ENCODE measurements at places on chromosomes 7 and 10.

GRCh38 chr10:21166557-21167287 is 269.6 kb upstream of the NEBL start:
- no peak for DNase-seq

GRCh38 chr7:34224281-34224680 is 318.9 kb downstream of the BMPER start:
- no peak for DNase-seq

- DNase-seq, result no peak
Measured at GRCh38 chr10:79583488-79584024, 23.3 kb upstream of the SFTPA2 start.

DNA sequence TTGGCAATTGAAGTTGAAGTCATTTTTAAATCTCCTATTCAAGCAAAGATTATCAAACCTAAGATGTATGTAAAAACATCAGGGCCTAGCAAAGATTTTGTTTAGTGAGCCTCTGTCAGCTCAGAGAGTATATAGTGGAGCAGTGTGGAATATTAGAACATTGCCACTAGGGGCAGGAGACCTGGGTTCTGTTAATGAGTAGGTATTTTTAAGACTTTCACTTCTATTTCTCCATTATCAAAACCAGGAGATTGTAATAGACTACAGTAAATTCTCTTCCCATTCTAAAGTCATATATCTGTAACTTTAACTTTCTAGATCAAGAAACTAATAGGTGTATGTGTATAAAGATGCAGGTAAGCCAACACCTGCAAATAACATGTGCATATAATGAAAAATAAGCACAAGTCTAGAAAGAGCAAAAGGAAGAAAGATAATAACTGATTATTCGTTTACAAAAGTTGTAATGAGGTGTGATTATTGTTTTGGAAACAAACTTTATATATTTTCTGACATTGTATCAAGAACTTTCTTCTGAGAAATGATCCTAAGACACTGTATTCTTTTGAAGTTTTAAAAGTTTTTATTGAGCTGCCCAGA is 64.4 kb downstream of the KCND2 start:
- DNase-seq, result peak; percentile 3

GRCh38 chr7:88072715-88073055 is 138.6 kb downstream of the ADAM22 start:
- DNase-seq, result no peak

- DNase-seq, result no peak
Measured at GRCh38 chr10:76555067-76555670, 1082.4 kb downstream of the KCNMA1 start.
